C1 segment of cervical spinal cord (tissue), 14 donors: ENCODE measurements at places on chromosomes 7 and 10.

DNA sequence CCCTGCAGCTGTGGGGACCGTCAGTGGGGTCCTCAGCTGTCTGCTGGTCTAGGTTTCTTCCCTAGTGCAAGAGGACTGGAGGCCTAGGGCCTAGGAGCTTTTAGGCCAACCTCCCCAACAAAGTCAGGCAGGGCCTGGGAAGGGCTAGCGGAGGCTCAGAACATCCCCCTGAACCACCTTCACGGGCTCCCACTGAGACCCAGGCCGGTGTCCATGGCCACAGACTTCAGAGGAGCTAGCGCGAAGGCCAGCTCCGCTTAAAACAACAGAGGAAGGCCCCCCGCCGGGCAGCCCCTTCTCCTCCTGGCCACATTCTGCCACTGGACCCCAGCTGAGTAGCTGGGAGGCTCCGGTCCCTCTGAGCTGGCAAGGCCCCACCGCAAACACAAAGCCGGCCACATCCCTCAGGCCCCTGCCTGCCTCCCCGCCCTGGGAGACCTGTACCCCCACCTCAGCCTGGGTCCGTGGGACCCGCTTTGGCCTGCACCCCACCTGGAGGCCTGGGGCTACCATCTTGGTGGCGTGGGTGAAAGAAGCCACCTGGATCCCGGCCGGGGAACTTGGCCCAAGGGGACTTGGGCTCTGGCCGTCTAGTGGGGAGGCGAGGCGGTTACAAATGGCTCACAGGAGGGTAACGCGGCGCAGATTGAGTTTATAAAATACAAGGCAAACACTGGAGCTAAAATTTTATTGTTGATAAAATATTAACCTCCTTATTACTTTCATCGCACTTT is 5.4 kb upstream of the UNCX start:
- DNase-seq: no peak

GRCh38 chr10:68628576-68629127 is 68.5 kb downstream of the TET1 start:
- DNase-seq: no peak

- no peak for DNase-seq
These were observed 212.7 kb upstream of the KCND2 start for GRCh38 chr7:120060281-120060680.

GRCh38 chr10:59432207-59432900 is 70.0 kb upstream of the FAM13C start:
- DNase-seq: no peak

GRCh38 chr10:119189811-119190282 is 11.2 kb upstream of the PRDX3 start:
- peak; percentile 6 for DNase-seq

DNA sequence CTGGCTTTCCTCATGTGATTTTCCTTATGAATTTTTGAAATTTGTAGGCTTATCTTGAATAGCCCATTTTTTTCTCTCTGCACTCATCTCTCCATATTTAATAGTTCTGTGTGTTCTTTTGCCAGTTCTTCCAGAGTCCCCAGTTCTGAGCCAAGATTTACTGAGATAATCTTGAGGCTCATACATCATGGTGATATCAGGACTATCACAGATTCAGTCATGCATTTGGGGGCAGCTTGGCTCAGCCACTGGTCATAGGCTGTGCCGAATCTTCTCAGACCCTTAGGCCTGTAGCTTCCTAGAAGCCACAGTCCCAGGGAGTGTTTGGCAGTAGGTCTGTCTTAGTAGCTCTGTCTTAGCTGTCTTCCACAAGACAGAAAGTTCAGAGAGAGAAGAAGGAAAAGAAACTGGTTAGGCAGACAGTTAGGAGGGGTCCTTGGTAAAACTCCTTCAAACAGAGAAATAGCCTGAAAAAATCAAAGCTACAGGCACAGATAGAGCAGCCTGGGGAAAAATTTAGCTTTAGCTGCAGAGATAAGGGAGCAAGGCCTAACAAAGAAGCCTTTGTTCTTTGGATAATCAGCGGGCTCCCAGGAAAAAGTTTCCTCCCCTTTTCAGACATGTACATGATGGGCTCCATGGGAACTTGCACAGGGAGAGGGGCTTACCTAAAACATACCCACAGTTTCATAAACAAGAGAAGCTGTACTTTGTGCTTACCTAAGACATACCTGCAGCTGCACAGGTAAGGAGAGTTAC is 29.1 kb downstream of the FAS start:
- DNase-seq: no peak

DNA sequence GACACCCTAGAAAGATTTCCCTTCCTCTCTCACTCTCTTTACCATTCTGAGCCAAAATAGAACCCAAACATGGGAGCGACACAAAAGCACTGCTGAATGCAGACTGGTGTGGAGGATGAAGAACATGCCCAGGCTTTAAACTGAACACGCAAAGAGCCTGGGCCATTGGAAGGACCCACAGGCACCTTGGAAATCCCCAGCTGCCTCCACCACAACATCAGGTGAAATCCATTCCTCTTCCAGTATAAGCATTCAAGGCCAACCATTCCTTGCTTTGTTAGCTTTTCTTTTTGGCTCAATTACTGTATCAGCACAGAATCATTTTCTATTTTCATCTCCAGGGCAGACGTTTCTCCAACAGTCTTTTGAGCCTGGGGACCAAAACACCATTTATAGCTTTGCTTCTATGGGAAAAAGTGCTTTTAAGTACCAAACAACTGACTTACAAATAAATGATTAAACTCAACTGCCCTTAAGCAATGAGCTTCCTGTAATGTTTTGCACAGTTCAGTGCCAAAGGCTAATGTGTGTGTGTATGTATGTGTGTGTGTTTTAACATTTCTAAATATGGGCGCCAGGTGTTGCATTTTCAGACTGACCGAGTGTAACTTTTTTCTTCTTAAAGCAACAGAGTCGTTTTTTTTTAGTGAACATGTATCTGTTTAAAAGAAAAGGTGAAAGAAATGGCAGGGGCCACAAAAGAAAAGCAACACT is 16.2 kb upstream of the BLNK start:
- no peak for DNase-seq

GRCh38 chr7:33193308-33193864 is 64.0 kb downstream of the BBS9 start:
- no peak for DNase-seq

- DNase-seq: no peak
These were observed 216.6 kb downstream of the KCNMA1 start for GRCh38 chr10:77420947-77421523.

DNA sequence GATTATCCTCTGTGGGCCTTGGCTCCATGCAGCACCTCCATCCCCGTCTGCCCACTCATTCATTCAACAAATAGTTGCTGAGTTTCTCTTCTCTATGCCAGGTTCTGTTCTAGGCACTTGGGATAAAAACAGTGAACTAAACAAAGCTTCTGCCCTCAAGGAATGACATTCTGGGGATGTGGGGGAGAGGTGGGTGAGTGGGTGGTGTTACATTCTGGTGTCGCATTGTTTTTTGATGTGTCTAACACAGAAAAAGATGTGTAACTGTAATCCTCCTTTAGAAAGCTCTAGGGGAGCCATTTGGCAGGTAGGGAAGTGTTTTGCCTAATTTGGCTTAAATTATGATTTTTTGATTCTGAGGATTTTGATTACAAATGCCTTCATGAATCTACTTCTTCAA is 21.4 kb downstream of the AUTS2 start:
- no peak for DNase-seq

DNA sequence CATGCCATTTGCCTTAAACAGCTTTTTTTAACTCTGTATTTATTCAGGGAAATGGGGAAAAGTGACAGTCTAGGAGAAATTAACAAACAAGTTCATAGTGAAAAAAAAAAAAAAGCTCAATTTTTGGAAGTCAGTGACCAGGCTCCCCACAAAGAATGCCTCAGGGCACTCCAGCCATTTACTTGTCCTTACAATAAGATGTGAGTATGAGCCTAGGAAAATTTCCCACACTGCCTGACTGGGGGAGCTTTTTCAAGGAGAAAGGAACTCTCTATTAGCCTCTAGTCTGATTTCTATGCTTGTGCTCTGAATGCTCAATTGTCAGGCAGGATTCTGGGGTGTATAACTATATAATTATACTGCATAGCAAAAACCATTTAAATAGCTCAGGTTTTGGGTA is 74.9 kb upstream of the NRBF2 start:
- DNase-seq: no peak

GRCh38 chr7:14478834-14479510 is 423.6 kb downstream of the DGKB start:
- no peak for DNase-seq

DNA sequence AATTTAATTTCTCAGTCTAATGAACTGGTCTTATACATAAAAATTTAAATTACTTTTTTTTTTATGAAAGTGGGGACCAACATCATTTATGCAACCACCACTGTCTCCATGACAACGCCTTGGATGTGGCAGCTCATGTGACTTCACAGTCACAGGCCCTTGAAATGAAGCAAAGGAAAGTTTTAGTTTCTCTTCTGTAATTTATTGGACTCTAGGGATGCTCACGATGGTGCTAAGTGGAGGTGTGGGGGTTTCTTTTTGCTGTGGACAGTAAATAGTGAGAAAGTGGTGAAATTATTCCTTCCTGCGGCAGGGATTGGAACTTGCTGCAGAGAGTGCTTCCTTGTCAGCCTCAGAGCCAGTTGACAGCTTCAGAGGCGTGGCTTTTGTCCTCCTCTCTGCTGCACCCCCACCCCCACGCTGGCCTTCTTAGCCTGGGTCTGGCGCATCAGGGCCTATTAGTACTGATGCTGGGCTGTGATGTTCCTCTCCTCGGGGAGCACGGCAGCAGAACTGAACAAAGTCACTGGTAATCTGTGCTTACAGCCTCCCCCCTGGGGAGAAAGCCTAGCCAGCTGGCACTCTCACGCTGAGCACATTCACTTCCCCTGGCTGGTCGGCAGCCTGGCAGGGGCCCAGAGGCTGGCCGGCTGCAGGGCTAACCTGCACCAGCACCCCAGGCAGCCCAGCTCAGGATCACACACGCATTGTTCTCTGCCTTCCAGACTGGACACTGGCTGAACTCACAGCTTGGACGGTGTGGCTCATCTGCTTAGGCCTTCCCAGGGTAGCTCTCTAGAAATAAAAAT is 517.5 kb upstream of the GALNT17 start:
- DNase-seq: peak; percentile 19

GRCh38 chr7:122850528-122850927 is 35.7 kb downstream of the CADPS2 start:
- no peak for DNase-seq

GRCh38 chr7:132492823-132493445 is 83.3 kb downstream of the PLXNA4 start:
- DNase-seq: no peak

- no peak for DNase-seq
These were observed 13.5 kb downstream of the PPIF start for GRCh38 chr10:79360499-79361342.

DNA sequence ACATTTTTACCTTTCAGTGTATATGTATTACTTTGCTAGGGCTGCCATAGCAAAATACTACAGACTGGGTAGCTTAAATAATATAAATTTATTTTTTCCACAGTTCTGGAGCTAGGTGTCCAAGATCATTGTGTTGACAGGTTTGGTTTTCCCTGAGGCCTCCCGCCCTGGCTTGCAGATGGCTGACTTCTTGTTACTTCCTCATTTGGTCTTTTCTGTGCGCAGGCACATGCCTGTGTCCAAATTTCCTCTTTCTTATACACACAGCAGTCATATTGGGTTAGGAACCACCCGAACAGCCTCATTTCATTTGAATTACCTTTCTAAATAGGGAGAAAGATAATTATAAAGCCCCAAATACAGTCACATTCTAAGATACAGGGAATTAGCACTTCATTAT is 521.6 kb upstream of the SORCS1 start:
- no peak for DNase-seq

DNA sequence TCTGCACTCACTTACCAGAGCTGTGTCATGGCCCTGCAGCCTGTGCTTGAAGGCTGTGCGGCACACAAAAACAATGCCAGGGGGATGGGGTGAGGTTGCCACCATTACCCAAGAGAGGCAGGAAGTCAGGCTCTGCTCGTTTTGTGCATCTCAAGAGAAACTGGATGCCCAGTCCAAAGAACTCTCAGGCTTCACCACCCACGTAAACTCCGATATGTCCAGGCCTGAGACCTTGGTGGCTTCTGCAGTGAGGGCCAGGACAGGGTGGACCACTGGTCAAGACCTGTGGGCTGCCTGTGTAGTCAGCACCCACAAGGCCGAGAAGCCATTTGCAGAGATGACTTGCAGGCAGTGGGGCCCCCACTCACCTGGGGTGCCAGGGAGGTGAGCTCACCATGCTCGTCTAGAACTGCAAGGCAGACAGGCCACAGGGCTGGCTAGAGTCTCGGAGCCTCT is 54.7 kb upstream of the EBF3 start:
- no peak for DNase-seq

GRCh38 chr10:133388973-133389818 is 4.8 kb upstream of the MTG1 start:
- no peak for DNase-seq

- DNase-seq: no peak
These were observed 424.3 kb upstream of the NRG3 start for GRCh38 chr10:81450651-81451050.

DNA sequence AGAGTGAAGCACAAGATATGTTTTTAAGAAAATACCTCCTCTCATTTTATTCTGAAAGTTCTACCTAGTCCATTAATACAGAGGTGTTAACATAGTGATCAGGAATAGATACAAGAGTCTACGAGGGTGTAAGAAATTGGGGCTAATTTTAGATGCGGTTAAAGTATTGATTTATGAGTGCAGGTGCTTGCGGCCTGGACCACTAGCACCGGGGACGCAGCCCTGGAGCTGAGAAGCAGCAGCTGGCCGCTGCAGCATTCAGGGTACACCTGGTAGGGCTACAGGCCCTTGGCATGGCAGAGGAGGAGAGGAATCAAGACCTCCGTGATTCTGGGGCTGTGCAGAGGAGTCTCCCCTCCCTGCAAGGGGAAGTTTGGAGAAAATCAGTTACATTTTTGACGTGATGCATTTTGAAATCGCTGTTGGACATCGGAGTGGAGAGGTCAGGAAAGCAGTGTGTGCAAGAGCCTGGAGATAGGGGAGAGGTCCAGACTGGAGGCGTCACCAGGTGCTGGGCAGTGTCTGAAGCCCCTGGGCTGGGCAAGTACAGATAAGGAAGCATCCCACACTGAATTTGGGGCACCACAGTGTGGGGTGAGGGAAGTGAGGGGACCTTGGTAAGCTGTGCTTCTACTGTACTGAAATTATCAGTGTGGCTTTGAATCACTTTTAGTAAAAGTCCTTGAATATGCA is 112.3 kb downstream of the VWC2 start:
- no peak for DNase-seq

DNA sequence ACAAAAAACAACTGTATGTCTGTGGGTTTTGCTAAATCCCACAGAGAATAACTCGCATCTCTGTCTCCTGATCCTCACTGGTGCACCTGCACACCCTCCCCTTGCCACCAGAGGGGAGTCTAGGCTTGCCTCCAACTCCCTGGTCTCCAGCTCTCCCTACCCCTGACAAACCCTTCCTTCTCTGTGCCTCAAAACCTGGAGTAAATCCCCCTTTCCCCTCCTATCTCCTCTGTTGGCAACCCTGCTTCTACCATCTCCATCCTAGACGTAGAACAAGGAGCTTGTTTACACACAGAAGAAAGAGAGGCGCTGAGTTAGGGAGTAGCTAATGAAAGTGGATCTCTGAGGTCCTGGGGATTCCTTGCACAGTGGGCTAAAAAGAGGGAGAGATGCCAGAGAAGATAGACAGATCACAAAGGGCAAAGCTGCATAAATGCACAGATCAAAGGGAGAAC is 6.0 kb downstream of the MBLAC1 start:
- DNase-seq: peak; percentile 17
